ENCODE measurements at places on chromosomes 12 and 14.

- no peak for DNase-seq
These were observed 53.8 kb downstream of the SETD3 start for GRCh38 chr14:99426813-99427346.

DNA sequence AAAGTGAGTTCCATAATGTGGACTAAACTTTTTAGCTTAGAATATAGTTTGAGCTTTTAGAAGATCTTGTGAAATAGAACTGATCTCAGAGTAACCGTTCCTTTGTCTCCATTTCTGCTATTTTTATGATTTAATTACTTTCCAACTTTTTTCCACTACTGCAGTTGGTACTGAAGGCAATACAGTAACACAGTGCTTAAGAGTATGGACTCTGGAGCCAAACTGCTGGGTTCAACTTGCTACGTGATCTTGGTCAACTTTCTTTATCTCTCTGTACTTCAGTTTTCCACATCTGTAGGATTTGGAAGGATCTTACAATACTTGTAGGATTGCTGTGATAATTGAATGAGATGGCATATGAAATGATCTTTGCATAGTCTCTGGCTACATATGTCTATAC lies 40.9 kb downstream of the ATXN7L3B start:
- DNase-seq = no peak

DNA sequence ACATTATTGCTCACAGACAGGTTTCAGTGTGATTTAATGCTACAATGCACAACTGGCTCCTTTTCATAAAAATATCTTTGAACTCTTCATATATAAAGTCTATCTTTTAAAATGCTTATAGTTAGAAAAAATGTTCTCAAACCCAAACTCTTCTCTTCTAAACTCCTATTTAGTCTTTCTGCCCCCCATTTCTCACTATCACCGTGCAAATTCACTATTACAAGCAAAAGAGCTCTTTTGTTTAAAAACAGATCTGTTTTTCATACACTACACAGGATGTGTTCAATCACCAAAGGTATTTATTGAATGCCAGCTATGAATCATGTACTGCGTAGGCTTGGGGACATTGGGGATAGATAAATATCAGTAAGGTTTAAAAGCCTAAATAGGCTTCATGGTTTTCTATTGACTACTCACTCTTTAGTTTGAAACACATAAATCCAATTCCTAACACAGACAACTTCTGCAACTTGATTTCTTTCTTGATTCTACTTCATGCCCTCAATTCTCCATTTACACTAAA lies 692.3 kb downstream of the C12orf50 start:
- DNase-seq = no peak

DNA sequence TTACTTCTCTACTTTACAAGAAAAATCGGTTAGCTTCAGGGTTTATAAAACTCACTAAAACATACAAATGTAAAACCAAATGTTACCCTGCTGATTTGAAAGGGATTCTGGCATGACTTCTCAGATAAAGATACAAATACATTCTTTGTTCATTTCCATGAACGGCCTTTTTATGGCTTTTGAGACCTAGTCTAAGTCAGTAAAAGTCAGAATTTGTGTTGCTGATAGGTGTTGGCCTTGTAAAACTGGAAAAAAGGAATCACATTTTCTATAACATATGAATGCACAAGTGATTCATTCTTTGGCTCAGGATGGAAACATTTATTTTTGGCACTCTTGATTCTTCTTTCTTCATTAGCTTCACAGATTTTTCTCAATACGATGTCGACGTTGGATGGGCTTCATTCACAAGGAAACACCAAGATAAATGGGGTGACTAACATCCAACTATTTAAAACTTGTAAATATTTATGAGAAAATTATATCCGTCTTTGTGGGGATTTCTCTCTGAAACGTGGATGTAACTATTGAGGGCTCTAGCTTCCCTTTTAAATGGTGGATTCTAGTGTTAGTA lies 27.0 kb upstream of the CPM start:
- no peak for DNase-seq

- DNase-seq = no peak
These were observed 88.3 kb upstream of the E2F7 start for GRCh38 chr12:77153706-77154105.
